DMS53 (cell line): ENCODE measurements at places on chromosomes 5 and 9.

DNA sequence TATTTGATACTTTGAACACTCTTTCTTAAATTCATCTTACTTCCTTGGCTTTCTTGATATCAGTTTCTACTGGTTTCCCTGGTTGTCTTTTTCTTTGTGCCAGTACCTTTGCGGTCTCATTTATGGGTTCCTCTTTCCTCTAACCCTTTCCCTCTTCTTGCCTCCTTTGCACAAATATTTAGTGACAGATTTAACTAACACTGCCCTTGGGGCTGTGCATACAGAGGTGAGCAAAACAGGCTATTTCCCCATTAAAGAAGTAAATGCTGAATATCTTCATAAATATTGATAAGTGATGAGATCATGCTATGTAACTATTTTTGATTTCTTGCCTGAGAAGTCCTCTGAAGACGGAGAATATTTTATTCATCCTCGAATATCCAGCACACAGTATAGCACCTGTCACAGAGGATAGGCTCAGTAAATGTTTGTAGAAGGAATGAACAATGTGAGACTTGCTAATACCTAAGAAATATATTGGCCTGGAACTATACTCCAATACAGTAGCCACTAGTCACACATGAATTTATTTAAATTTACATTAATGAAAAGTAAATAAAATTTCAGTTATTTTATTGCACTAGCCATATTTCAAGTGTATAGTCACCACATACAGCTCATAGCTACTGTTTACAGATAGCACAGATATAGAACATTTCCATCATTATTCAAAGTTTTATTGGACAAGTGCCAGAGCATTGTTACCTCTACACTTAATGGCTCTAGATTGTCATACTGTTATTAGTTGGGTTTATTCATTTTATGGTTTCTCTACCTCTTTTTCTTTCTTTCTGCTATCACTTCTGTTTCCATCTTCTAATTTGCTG is 90.4 kb downstream of the RIC1 start:
- DNase-seq, result peak; percentile 29

DNA sequence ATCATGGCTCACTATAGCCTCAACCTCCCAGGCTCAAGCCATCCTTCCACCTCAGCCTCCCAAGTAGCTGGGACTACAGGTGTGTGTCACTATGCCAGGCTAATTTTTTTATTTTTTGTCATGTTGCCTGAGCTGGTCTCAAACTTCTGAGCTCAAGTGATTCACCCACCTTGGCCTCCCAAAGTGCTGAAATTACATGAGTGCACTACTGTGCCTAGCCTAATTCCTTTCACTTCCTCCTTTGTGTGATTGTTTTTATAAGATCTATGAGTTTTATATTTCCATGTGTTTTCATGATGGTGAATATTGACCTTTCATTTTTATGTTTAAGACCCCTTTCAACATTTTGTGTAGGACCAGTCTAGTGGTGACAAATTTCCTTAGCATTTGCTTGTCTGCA is 55.2 kb upstream of the IL12B start:
- DNase-seq, result no peak

GRCh38 chr5:167726642-167727041 is 564.8 kb upstream of the WWC1 start:
- no peak for DNase-seq

DNA sequence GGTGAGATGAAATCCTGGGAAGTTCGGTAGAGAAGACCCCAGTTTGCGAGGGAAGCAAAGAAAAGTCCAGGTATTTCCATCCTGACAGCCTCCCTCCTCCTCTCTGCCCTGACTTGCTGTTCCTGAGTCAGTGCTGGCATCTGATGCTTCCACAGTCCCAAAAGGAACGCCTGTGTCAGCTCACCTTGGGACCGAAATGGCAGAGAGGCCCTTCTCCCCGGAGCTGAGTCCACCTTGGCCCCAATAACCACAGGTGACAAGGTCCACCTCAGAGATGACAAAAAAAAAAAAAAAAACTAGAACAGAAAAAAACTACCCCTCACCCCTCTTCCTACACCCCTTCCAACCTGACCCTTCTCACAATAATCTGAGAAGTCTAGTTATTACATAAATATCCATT is 31.6 kb downstream of the SLC6A7 start:
- no peak for DNase-seq

- peak; percentile 92 for DNase-seq
These were observed 208.3 kb upstream of the ITGA1 start for GRCh38 chr5:52579391-52579790.

DNA sequence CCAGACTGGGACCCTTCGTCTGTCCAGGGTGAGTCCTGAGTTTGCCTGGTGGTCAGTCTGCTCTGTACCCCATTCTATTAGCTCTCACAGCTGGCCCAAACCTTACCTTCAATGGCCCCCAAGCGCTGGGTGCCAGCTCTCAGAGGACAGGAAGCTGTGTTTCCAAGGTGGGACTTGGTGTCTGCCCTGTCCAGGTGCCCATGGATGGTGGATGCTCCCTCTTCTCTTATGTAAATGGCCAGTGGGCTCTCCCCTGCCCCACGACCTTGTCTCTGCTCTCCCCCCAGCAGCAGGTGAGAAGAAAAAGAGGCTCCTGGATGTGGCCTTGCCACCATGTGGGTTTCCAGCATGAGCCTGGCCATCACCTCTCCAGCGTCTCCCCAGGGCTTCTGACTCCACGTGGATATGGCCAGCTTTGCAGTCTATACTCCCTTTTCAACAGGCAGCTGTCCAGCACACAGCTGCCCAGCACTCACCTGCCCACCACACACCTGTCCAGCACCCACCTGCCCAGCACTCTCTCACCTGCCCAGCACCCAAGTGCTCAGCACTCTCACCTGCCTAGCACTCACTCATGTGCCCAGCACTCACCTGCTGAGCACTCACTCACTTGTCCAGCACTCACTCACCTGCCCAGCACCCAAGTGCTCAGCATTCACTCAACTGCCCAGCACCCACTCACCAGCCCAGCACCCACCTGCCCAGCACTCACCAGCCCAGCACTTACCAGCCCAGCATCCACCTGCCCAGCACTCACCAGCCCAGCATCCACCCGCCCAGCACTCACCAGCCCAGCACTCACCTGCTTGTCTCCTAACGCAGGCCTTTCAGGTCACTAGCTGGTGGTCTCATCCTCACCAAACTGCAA is 136.2 kb upstream of the IRX2 start:
- DNase-seq, result no peak
